ENCODE measurements at places on chromosomes 7 and 10. TPM values are rescaled to one million over a fixed set of nuclear protein-coding genes. Genes with fewer than 3 reads are reported as not detected.

The MAD1L1 gene
- total RNA-seq: 76.3 TPM

The FAM13C gene
- total RNA-seq: 0.85 TPM

The TNS3 gene
- total RNA-seq: 150 TPM

The H2AZ2 gene
- 193 TPM for total RNA-seq

The VWDE gene
- total RNA-seq: not detected

The TPST1 gene
- 210 TPM for total RNA-seq

The PRKG1 gene
- total RNA-seq: 32.7 TPM

The DDX56 gene
- 38.8 TPM for total RNA-seq

The LIPN gene
- total RNA-seq: not detected

The SORCS3 gene
- not detected for total RNA-seq

The MPP7 gene
- 0.28 TPM for total RNA-seq

The CCDC172 gene
- not detected for total RNA-seq

The NEURL1 gene
- 1.6 TPM for total RNA-seq

The OR2A12 gene
- not detected for total RNA-seq

The CAMK1D gene
- 6.3 TPM for total RNA-seq

The APBB1IP gene
- total RNA-seq: 2.2 TPM

The MALRD1 gene
- total RNA-seq: 1.00 TPM

The KRIT1 gene
- 43.9 TPM for total RNA-seq

The FAM25A gene
- not detected for total RNA-seq

The PON1 gene
- total RNA-seq: not detected

The MINDY3 gene
- total RNA-seq: 26.7 TPM

The AHR gene
- total RNA-seq: 97.4 TPM

The LHPP gene
- total RNA-seq: 9.2 TPM

The RASA4B gene
- total RNA-seq: 1.8 TPM
